ENCODE measurements at places on chromosomes 5 and 9.

- DNase-seq, result peak; percentile 16
Observed at GRCh38 chr5:110414360-110414759, 312.1 kb downstream of the TMEM232 start.

GRCh38 chr5:60522292-60522905, 177.6 kb downstream of the DEPDC1B start:
- DNase-seq, result no peak

DNA sequence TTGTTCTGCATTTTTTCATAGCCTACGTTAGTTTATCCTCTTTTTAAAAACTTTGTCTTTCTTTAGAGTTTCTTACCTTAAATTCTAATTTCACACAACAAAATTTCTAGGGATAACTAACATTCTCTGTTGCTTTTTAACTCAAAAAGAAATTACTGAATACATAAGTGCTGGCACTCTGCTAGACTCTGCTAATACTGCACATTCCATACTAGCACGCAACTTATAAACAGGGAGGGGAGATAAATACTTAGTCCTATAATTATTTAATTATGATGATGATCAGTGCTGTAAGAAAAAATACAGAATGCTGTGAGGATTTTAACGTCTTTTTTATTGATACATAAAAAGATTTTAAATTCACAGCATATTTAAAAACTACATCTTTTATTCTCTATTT, 25.1 kb downstream of the RNF145 start:
- no peak for DNase-seq

DNA sequence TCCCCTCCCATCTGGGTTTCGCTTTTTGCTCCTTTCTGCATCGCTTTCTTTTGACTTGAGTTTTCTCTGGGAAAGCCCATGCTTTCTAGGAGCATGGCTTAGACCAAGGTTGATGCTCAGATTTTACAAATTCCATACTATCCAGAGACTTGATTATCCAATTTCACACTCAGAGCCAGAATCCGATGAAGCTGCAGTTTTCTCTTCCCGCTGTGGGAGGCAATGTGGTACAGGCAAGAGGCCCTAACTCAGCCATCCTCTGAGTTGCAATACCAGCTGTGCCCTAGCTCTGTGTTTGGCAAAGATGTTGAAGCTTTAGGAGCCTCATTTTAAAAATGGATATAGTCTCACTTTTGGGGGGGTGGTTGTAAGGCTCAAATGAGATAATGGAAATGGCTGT, 85.1 kb downstream of the BRINP1 start:
- peak; percentile 49 for DNase-seq

- DNase-seq, result no peak
Observed at GRCh38 chr9:36218011-36218410, 27.3 kb downstream of the CLTA start.

GRCh38 chr9:128881884-128882676, at the start of the genes KYAT1 and LRRC8A:
TSS of gene KYAT1 (minus strand) at chr9:128881950. CDS start at chr9:128845405, 36,545 bp downstream.
TSS of gene LRRC8A (plus strand) at chr9:128882133. CDS start at chr9:128907165, 25,032 bp downstream.
- peak; percentile 100 for DNase-seq

- DNase-seq, result no peak
Observed at GRCh38 chr5:149337736-149338135, 7.6 kb upstream of the GRPEL2 start.

- DNase-seq, result peak; percentile 41
Observed at GRCh38 chr9:118522093-118523028, 818.2 kb downstream of the TLR4 start.

DNA sequence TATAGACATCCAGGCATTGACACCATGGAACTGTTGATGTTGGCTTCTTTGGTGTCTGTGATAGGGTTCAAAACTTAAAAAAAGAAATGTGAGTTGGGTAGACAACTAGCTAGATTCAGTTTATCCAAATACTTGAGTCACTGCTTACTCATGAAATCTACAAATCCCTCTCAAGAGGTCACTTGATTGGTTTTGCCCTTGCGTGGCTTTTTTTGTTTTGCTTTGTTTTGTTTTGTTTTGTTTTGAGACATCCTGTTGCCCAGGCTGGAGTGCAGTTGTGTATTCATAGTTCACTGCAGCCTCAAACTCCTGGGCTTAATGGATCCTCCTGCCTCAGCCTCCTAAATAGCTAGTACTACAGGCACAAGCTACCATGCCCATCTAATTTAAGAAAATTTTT, 10.5 kb upstream of the ENTREP1 start:
- no peak for DNase-seq

DNA sequence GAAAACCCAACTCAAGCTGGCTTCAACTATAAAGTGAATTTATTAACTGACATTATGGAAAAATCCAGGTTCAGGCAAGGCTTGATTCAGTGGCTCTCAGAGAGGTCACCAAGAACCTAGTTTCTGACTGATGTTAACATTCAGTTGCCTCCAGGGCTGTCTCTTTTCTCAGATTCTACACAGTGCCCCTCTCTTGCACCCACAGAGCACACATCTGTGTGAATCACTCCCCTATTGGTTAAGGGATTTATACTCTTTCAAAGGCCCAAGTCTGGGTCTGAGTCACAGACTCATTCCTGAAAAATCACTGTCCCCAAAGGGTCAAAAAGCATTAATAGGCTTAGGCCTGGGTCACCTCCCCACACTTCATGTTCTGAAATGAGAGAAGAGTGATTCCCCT, 6.2 kb upstream of the HAVCR2 start:
- DNase-seq, result no peak

GRCh38 chr5:154766558-154767281, 11.5 kb downstream of the LARP1 start:
- no peak for DNase-seq

- DNase-seq, result peak; percentile 99
Observed at GRCh38 chr9:126805554-126806262, 868 bp downstream of the ZBTB43 start.

DNA sequence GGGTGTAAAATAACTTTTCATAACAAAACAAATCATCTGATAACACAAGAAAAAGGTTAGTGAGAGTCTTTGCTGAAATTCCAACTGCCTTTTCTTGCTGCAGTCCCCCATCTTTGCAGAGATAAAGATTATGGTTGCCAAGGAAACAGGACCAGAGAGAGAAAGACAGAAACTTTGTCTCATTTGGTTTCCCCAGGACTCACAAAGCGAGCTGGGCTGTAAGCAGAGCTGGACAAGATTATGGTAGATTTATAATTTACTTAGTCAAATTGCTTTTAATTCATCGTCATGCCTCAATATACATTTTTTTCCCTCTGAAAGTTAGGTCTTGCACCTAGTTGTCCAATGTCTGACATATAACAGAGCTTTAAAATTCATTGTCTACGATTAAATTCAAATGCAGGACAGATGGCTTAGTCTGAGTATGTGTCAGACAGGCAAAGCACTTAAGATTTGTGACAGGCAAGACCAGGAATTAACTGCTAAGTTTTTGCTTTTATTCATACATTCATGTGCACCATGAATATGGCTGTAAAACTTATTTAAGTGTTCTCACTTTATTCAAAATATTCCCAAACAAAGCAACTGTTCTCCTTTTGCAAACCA, 17.4 kb downstream of the ENC1 start:
- DNase-seq, result no peak

DNA sequence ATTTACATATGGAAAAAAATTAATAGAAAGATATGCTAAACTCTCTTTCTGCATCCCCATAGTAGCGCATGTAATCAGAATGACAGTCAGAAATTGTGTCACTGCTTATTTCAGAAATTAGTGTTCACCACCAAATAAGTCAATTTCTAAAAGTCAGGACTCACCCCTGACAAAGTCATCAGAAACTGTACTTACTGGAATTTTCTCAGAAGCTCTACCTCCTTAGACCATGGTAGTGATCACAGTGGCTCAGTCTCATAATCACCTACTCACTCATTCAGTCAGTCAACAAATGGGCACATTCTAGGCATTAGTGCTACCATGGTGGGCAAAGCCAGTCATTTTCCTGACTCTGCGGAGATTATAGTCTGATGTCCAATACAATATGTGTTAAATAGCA, 22.0 kb downstream of the THBS4 start:
- DNase-seq, result no peak

GRCh38 chr5:39209924-39210323, 9.4 kb downstream of the FYB1 start:
- no peak for DNase-seq

DNA sequence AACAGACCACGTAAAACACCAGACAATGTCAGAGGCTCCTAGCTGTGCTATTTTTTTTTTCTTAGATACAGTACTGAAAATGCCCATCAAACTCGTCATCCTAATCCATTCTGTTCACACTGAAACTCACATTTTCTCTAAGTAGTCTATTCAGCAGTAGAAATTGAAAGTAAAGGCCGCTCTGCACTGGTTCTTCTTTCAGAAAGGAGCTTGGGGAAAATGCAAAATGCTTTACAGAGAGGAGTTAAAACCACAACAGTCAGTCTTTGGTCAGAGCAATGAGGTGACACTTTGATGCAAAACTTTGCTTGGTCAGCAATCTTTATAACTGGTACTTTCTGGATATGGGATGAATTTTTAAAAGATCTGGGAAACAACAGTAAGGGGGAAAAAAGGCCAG, 43.8 kb upstream of the SUSD1 start:
- no peak for DNase-seq

- DNase-seq, result no peak
Observed at GRCh38 chr9:93072383-93072795, 13.9 kb downstream of the SUSD3 start.

- DNase-seq, result peak; percentile 6
Observed at GRCh38 chr9:6049798-6050197, 34.4 kb upstream of the RANBP6 start.

DNA sequence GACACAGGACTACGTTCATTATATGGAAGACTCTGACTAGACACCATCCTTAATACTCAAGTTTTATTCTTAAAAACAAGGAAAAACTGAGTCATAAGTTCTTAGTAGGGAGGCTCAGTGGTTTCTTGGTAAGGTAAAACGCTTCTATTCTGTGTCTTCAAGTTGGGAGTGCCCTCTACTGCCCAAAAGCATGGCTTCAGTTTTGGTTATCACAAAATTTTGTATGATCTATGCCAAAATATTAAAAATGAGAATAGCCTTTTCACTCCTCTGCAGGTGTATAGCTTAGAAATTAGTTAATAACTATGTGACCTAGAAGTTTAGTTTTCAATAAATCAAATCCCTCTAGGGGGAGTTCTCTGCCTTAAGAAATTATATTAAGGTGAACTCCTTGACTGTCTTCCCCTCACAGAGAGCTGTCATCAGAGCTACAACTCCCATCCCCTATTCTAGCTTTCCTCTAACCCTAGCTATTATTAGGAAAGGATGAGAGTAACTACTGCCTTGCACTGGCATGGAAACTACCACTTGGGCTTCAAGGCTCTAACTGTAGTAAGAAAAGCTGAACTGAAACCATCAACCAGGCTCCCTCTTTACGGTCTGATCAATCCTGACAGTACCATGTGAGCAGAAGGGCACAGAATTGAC, 189.7 kb downstream of the GNAQ start:
- peak; percentile 11 for DNase-seq

DNA sequence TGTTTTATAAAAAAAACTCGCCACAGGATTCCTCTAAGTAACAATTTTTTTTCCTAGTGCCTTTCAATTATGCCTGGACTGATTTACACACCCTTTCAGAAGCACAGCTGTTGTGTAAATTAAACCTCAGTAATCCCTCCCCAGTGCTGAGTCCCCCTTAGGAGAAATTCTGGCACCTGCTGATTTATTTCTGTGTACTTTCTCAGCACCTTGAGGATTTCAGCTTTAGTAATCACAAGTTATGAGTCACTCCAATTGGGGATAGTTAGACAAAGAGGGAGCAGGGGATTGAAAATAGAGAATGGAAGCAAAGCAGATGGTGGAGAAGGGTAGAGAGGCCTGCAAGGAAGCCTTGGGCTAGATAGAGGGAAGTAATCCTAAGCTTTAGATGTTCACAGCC, 171.7 kb downstream of the TTLL11 start:
- no peak for DNase-seq

- DNase-seq, result no peak
Observed at GRCh38 chr5:17878541-17878940, 244.3 kb downstream of the TAF11L14 start.

DNA sequence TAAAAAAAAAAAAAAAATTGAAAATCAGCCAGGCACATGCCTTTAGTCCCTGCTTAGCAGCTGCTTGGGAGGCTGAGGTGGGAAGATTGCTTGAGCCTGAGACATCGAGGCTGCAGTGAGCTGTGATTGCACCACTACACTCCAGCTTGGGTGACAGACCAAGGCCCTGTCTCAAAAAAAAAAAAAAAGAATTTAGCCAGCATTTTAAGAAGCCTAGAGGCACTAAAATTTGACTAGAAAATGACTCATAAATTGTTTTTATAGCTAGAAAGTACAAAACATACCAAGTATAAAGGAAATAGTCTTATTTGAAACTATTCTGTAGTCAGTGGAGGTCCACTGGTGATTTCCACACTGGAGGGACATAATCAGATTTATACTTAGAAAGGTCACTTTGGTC, 17.5 kb downstream of the LRRC70 start:
- DNase-seq, result no peak

DNA sequence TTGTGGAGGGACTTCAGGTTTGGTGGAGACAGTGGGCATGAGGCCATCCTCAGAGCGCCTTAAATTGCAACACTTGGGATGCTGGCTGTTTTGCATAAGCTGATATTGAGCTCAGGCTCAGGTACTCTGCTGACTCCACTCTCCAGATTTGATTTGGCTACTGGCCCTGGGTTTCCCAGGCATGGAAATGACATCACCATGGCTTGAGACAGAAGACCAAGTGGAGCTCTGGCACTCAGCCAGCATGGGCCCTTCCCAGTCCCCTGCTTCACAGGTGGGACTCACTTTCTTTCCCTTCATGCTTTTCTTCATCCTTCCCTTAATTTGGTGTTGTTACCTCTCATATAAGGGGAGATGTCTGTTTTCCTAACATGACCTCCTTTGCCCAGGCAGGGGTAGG, 72.0 kb upstream of the IL12B start:
- no peak for DNase-seq

- no peak for DNase-seq
Observed at GRCh38 chr9:27590651-27591050, 17.4 kb upstream of the C9orf72 start.

GRCh38 chr9:88658311-88658822, 123.4 kb downstream of the NXNL2 start:
- DNase-seq, result no peak

DNA sequence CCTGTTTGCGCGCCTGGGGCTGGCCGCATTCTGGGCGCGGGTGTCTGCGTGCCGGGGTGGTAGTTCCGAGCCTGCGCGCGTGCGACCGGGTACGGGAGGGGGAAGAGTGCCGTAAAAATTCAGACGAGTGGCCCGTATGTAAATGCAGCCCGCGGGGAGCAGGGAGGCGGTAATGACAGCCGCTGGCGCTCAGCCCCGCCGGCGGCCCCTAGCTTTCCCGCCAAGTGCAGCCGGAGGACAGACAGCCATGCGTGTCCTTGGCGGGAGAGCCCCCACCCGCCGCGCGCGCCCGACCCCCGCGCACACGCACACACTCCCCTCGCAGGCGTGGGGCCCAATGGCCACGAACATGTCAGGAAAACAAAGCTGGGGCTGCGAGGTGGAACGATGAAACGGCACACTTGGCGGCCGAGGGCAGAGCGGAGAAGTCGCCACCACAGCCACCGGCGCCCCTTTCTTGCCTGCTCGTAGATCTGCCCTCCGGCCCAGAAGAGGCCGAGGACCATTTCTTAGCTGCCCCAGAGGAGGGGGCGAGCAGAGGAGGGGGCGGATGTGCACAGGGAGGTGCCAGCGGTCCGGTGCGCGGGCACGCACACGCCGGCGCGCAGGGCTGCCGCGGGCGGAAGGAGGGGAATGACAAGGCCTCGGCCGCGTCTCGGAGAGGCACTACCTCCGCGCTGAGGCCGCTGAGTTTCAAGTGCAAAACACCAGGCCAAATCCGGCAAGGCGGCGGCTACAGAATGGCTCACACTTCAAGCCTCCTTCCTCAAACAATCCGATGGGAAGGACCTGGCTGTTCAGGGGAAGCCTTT, 208.4 kb downstream of the MEF2C start:
- DNase-seq, result no peak

GRCh38 chr5:121273833-121274433, 577.7 kb upstream of the FTMT start:
- DNase-seq, result peak; percentile 88
